ENCODE measurements at places on chromosomes 11 and 22. TPM values are rescaled to one million over a fixed set of nuclear protein-coding genes. Genes with fewer than 3 reads are reported as not detected.

PIWIL4 gene
- 0.66 TPM for total RNA-seq

GRCh38 chr11:131685906-131686305 is 315.5 kb downstream of the NTM start:
- no peak for DNase-seq

DNA sequence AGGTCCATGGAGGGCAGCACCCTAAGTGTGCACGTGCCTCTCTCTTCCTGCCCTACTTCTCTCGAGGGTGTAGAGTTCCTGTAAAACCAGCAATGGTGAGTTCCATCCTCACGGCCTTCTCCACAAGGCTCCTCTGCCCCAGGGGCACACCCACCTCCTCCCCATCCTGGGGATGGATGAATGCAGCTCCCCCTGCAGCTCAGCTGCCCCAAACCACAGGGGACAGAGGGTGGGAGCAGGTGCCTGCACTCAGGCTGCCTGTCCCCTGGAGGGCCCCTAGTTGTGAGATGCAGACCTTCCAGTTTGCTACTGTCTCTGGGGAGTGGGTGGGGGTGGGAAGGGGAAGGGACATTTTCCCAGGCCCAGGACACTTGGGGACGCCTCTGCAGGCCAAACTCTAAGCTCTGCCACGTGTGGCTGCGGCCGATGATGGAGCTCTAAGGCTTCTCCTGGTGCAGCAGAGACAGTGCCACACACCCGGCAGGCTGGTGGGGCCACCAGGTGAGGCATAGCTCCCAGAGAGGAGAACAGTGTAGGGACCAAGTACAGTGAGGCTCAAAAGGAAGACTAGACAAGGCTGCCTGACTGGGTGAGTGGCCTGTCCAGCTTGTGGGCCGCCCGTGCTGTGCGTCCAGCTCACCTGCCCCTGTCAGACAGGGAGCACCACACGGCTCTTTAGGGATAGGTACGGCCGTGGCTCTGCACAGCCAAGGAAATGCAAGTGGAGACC is 540.9 kb downstream of the TBC1D22A start:
- no peak for DNase-seq

HEPHL1 gene
- total RNA-seq = 0.07 TPM

DNA sequence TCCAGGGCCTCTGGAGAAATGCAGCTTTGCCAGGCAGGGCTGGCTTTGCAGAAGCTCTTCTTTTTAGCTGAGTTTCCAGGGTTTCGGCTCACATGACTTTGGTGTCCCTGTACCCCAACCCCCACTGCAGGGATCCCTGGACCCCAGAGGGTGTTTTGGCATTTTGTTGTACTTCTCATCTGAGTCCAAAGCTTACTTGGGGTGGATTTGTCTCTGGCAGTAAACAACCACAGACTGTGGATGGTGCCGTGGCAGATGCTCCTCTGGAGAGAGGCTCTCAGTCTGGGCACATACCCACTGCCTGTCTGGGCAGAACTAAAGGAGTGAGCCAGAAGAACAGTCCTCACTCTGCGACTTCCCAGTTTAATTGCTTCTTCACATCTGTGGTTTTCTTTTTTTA is 49.6 kb downstream of the COMMD9 start:
- no peak for DNase-seq

MMP27 gene
- total RNA-seq = not detected

DNA sequence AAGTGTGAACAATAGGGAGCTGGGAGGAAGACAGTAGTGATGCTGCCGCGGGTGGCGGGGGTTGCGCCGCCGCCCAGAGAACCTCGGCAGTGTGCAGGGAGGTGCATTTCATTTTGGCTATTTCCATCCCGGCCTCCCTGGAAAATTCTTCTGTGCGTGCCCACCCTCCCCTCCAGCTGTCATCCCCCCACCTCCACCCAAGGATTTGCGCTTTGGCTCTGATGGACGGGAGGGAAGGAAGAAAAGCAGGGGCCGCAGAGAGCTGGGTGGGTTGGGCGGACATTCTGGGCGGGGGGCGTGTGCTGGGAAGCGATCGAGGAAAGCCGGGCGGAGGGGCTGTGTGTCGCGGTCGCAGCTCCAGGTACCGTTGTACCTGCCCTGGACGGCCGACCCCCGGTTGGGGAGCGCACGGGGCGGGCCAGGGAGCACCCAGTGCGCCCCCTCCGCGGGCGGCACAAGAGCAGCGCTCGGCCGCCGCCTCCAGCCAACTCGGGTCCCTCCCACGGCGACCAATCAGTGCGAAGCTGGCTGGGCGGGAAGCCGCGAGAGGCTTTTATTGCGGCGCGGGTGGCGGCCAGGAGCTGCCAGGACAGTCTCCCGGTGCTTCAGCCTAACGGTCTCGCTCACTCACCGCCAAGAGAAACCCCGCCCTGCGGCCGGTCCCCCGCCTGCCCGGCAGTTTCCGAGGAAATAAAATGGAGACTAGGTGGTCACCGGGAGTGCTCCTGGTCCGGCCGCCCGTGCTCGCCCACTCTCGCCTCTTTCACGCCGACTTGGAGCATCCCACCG is 1.6 kb downstream of the NCAM1 start:
- DNase-seq = peak; percentile 71

DNA sequence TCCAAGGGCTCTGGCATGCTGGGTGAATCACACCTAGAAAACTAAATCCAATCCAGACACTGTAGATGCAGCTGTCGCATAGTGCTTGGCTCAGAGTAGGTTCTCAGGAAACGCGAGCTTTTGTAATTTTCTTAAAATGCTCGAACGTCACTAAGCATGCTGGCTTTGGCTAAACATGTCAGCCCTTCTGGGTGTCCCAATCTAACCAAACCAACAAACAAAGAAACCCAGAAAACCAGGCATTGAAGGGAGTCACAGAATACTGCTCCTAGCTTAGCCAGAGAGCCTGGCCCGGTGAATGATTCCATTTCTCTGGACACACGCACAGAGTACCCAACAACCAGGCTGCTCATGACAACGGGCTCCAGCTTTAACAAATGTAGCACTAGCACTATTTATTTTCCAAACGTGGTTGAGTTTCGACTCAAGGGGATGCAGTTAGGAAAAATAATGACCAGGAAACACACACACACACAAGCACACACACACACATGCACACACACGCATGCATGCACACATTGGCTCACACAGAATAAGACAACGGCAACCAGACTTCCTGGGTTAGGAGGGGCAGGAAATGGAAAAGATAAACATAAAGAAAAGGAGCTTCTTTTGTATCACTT is 492.6 kb downstream of the MIAT start:
- no peak for DNase-seq

- DNase-seq = no peak
These were observed 12.8 kb downstream of the KCNC1 start for GRCh38 chr11:17747131-17747955.

All from GM23338 (cell line).